Activated T-cell treated with anti-CD3 and anti-CD28 coated beads for 24 hours (primary cell): ENCODE measurements at places on chromosomes 1 and 21.

DNA sequence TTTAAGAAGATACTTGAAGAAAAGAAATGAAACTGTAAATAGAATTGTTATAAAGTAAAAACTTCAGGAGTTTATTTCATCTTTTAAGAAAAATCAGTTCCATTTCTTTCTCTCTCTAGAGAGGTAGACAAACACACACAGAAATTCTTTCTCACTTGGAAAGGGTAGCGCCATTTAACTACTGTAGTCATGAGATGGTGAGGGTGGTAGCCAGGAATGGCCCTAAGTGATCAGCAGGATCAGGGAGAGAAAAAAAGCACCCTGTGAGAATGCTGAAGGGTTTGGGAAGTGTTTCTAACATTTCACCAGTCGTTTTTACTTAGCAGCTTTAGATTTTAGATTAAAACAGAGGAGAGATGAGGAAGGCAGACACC is 205.7 kb upstream of the RUNX1 start:
- DNase-seq = no peak

DNA sequence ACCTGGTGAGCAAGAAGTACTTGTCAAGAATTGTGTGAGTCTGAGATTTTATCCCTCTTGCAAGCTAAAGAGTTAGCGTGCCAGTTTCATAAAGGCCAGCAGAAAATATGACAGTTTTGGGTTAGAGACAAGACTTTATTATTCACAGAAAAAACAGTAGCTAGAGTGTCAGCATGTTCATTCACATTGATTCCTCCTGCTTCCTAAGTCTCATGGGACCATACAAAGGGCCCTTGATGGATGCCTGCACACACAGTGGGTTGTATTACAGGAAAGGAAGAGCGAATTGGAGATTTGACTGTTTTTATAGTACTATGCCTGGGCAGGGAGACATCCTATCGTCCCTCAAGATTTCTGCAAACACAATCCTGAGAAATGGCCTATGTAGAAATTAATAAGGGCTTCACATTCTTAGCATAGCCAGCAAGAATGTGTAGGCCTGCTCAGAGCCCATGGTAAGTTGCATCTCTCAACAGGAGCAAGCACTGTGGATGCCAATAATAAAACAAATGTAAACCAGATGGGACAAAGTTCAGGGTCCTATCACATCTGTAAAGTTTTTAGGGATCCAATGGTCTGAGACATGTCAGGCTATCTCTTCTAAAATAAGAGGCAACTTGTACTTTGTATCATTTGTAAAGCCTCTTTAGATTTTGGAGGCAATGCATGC is 4.0 kb upstream of the ASPM start:
- no peak for DNase-seq

DNA sequence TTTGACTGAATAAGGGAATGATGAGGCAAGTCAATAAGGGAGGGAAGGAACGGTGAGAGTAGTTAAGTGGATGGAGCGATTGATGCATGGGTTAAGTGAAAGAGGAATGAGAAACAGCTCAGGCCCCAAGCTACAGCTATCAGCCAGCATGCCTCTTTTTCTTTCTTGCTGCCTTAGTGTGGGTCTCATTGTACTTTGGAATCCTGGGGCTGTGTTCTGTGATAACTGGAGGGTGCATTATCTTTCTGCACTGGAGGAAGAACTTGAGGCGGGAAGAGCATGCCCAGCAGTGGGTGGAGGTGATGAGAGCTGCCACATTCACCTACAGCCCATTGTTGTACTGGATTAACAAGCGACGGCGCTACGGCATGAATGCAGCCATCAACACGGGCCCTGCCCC is 1.0 kb downstream of the TEX38 start:
- DNase-seq = no peak

GRCh38 chr1:164703463-164703862 is 144.5 kb downstream of the PBX1 start:
- no peak for DNase-seq

GRCh38 chr1:24745711-24746413 is 615 bp downstream of the CLIC4 start:
- no peak for DNase-seq

DNA sequence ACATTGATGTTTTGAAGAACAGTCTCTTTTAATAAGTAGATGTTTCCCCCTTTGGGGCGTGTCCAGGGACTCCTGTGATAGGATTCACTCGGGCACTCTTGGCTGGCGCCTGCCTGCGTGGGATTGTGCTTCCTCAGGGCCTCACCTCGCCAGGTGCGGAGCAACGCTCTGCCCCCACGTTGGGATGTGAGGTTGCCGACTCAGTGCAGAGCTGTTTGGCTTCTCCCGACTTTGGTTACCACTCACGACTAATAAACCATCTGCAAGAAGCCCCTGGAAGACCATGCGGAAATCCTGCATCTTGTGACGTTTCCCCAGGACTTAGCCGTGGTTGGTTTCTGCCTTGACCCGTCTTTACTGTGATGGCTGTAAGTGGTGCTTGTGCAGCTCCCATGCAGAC is 106.4 kb downstream of the PCBP3 start:
- no peak for DNase-seq

GRCh38 chr1:226455843-226456242 is 48.0 kb upstream of the PARP1 start:
- no peak for DNase-seq
